ENCODE measurements at places on chromosomes 3 and 15. TPM values are rescaled to one million over a fixed set of nuclear protein-coding genes. Genes with fewer than 3 reads are reported as not detected.

GRCh38 chr15:42137461-42138261, 18.8 kb downstream of the PLA2G4F start:
- DNase-seq = no peak

FILIP1L gene
- 74.5 TPM for total RNA-seq

GRCh38 chr3:167930453-167930852, 165.3 kb downstream of the GOLIM4 start:
- no peak for DNase-seq

FRG2C gene
- not detected for total RNA-seq

GRCh38 chr3:125324341-125324740, 50.8 kb downstream of the ZNF148 start:
- no peak for DNase-seq

DNA sequence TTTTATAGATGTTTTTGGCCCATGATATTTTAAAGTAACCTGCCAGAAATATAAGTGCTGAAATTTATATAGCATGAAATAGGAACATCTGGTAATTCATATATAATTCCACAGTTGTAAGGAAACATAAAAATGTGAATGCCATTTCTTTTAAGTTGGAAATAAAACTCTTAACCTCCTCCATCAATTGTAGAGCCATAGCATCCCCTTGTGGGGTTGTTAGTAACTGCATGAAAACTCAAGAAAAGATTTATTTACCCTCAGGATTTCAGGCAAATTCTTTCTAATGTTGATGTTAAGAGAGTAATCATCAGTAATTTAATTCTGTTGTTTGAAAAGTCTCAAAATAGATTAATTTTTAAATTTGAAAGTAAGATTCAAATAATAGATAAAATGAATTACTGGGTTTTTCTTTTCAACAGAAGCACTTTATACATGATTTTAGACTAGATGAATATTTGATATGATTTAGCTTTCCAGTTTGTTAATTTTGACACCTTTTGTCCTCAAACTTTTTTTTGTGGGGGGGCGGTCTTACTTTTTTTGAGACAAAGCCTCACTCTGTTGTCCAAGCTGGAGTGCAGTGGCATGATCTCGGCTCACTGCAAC, 74.7 kb downstream of the RASA2 start:
- peak; percentile 32 for DNase-seq

CCR4 gene
- total RNA-seq = not detected

NCEH1 gene
- 5.0 TPM for total RNA-seq

IL17RE gene
- 0.26 TPM for total RNA-seq

- no peak for DNase-seq
Measured at GRCh38 chr3:20870106-20870899, 684.3 kb upstream of the SGO1 start.

WWTR1 gene
- 118 TPM for total RNA-seq

- DNase-seq = no peak
Measured at GRCh38 chr15:84400017-84400740, 164.6 kb downstream of the GOLGA6L4 start.

GRCh38 chr15:22933641-22934061, 46.5 kb downstream of the CYFIP1 start:
- DNase-seq = no peak

GRCh38 chr3:143526011-143526545, 322.2 kb downstream of the SLC9A9 start:
- no peak for DNase-seq

GRCh38 chr15:39205506-39206371, 375.1 kb upstream of the THBS1 start:
- no peak for DNase-seq

DNA sequence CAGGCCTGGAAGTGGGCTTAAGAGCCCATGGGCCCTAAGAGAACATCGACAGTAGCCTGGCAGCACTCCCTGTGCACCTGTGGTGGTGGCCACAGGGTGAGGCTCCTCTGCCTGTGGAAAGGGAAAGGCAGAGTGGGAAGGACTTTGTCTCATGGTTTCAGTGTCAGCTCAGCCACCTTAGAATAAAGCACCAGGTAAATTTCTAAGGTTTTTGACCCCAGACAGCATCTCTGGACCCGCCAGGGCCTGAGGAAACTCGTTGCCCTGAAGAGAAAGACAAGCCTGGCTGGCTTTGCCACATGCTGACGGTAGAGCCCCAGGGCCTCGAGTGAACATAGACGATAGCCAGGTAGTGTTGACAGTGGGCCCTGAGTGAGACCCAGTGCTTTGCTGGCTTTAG, 22.1 kb downstream of the GOLGA6A start:
- DNase-seq = no peak

NR2E3 gene
- not detected for total RNA-seq

GRCh38 chr15:96889734-96890480, 559.4 kb downstream of the NR2F2 start:
- peak; percentile 19 for DNase-seq

EMC7 gene
- total RNA-seq = 45.8 TPM

- no peak for DNase-seq
Measured at GRCh38 chr3:13474021-13474420, 6.1 kb upstream of the HDAC11 start.

DNA sequence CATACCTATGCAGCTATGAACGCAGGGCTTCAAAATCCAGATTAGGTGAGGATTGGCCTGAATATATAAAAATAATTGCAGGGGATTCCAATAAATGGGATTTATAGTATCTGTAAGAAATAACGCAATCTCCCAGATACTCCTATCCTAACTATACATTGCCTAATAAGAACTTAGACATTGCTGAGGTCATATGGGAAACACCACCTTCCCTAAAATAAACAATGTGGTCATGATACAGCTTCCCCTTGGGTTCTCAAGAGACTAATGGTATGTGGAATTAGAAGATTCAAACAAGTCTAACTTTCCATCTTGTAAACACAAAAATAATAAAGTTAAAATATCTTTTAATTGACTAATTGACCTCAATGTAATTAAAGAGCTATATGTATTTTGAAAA, 28.2 kb downstream of the UBE3A start:
- no peak for DNase-seq

DNA sequence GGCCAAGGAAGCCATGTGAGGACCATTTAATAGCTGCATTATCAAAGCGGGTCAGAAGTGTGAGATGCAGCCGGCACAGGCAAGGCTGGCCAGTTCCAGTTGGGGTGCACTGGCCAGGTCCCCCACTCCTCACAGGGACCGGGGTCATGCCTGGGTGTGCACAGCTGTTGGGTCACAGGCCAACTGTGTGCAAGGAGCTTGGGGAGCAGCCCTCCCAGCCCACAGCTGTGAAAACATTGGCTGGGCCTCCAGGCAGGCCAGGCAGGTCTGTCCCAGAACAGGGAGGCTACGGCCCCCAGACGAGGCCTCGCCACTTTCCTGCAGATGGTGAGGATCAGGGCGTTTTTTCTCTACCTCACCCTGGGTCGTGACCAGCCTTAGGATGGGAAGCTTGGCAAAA, 521.0 kb downstream of the NTRK3 start:
- DNase-seq = no peak

DNA sequence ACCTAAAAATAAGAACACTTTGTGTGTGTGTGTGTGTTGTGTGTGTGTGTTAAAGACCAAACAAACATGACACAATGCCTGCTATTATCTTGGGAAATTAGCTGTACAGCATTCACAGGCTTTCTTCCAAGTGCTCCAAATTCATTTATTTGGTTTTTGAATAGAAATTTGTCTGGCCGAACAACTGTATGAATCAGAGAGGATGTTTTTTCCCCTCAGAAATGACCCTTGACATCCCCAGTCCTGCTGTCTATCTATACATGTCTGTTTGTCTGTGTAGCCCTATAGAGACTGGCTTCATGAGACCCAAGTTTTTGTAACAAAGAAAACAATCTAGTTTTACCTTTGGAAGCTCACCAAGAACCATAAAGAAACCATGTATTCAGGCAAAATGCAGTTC, 549.8 kb downstream of the NSUN3 start:
- no peak for DNase-seq

- no peak for DNase-seq
Measured at GRCh38 chr3:13142552-13143380, 69.5 kb upstream of the IQSEC1 start.

DNA sequence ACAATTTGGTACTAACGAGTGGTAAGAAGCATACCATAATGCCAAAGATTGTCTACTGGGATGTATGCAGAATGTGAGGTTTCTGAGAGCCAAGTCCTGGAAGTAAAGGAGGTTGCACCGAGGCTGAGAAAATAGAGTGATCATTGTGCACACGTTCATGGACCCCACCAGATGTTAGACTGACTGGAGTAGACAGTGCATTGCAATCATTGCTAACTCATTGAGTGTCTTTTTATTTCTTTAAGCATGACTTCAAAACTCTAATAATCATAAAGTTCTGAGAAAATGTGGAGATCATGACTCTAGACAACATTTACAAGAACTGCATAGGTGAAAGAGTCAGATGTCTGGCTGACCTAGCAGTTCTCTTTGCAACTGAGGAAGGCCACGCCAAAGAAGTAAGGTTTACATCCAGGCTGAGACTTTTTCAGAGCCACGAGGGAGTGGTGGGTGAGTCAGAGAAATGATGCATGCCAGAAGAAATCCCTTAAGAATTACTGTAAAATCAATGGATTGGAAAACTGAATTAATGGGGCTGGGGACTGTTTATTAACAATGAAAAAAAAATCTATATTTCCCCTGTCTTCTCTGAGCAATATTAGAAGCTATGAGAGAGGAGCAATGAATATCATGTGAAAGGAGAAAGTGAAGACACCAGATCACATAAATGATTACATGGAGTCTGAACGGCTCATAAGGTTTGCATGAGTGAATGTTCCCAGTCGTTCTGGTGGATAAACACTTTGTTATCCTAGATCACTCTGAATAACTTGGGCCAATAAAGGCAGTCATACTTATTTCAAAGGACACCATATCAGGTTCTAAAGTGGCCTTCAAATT, 76.0 kb upstream of the SLC25A26 start:
- no peak for DNase-seq

- no peak for DNase-seq
Measured at GRCh38 chr15:80517290-80517689, 113.1 kb downstream of the ARNT2 start.

GRCh38 chr3:184298759-184299487, at the start of gene PSMD2:
PSMD2 (plus strand) TSS chr3:184299241; CDS start chr3:184299267, 26 bp downstream.
- peak; percentile 98 for DNase-seq

SCAANT1 gene
- total RNA-seq = not detected
